HuH-7.5 (cell line): ENCODE measurements at places on chromosomes 5 and 9.

DNA sequence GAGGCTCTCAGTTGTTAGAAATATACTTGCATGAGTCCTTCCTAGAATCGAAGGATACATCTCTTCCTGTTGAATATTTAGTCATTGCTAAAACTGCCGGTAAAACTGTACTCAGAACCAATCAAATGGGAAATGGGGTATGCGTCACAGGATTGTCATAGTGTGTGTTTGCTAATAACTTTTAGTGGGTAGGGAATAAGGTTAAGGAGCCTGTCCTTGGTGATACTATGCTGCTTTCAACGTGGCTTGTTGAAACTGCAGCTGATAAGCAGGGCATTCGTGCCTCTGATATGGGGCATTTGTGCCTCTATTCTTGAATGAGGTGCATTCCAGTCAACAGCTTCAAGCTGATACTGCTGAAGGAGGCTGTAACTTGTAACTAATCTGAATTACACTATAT lies 26.6 kb downstream of the HABP4 start:
- no peak for DNase-seq

GRCh38 chr9:2526071-2526828 lies 95.3 kb upstream of the VLDLR start:
- no peak for DNase-seq

DNA sequence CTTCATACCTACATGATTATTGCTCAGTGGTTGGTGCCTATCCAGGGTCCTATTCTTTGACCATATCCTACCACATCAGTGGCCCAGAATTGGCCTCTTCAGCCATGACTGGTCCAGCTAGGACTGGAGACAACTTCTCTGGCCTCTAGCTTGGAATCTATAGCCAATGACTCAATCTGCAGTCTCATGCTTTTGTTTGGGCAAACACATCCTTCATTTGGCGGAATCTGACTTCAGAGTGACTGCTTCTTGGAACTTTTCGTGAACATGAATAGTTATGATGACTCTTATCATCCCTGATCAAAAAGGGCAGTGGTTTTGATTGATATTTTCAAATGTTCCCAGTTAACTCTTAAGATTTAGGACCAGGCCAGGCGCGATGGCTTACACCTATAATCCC lies 134.1 kb downstream of the PAPPA start:
- DNase-seq: no peak

GRCh38 chr9:93612796-93613154 lies 36.4 kb downstream of the PHF2 start:
- no peak for DNase-seq

DNA sequence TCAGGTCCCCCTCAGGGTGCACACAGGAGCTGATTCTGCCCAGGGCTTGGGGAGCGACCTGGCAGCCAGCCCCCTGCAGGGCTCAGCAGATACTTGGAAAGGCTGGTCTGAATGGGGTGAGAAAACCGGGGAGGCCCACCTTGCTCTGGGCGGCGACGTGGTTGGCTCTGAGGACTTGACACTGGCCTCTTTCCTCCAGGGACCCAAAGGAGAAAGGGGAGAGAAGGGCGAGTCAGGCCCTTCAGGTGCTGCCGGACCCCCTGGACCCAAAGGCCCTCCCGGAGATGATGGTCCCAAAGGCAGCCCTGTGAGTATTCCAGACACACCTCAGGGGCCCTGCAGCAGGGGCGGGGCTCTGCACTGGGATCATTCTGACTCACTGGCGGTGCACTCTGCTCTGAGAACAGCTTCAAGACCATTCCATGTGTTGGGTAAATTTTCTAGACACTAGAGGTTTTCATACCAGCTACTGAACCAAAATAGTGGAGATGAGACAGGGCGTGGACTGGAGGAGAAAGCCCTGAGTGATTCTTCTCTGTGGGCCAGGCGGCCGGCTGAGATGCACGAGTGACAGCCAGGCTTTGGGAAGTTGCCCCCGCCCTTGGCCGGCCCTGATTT lies 65.9 kb upstream of the FCN2 start:
- DNase-seq: no peak

DNA sequence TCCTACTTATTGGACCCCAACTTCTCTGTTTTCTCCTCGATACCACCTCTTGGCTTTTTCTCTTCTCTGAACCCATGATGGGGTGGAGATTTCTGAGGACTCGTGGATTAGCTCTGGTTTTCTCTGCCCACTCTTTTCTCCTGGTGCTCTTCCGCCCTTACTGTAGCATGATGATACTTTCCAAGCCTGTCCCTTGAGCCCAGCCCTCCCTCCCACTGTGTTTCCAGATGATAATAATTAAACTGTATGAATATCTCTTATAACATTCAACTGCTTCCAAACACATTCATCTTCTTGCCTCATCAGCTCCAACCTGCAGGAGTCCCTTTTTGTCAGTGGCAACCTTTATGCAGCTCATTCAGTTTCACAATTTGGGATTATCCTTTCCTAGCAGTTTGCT lies 494.2 kb upstream of the KLF4 start:
- DNase-seq: no peak

DNA sequence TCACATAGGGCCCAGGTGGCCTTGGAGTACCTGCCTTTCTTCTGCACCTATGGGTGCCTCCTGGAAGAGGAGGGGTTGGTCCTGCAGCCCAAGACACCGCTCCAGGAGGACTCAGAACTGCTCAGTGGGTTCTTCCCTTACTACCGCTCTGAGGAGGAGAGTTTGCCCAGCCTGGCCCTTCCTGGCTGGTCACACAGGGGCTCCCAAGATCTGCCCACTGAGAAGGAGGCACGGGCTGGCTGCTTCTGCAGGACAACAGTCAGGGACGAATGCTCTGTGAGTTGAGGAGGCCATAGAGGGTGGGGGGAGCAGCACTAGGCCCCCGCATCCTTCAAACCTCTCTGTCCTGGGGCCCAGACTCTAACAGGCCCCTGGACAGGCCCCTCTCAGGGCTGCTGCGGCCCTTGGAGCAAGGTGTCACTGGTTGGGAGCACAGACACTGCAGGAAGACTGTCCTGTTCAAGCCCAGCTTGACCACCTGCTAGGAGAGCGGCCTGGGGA lies 9.9 kb upstream of the SLC25A48 start:
- DNase-seq: no peak

DNA sequence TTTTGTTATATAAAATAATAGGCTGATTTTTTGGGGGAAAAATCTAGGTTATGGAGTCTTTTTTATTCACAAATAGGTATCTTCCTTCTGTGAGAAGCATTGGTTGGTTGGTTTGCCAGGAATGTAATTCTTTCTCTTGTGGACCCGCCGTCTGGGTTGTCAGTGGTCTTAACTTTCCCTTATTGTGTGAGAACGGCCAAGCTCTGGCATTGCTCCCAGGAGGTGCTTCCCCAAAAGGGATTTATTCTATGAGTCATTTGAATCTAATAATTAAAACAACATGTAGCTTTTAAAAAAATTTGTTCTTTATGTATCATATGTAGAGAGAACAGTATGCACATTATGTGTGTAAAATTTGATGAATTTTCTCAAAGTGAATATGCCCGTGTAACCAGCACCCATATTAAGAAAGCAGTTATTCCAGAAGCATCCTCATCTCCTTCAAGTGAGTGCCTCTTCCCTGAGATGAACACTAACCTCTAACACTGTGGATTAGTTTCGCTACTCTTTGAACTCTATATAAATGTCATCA lies 114.4 kb downstream of the MAST4 start:
- DNase-seq: no peak

DNA sequence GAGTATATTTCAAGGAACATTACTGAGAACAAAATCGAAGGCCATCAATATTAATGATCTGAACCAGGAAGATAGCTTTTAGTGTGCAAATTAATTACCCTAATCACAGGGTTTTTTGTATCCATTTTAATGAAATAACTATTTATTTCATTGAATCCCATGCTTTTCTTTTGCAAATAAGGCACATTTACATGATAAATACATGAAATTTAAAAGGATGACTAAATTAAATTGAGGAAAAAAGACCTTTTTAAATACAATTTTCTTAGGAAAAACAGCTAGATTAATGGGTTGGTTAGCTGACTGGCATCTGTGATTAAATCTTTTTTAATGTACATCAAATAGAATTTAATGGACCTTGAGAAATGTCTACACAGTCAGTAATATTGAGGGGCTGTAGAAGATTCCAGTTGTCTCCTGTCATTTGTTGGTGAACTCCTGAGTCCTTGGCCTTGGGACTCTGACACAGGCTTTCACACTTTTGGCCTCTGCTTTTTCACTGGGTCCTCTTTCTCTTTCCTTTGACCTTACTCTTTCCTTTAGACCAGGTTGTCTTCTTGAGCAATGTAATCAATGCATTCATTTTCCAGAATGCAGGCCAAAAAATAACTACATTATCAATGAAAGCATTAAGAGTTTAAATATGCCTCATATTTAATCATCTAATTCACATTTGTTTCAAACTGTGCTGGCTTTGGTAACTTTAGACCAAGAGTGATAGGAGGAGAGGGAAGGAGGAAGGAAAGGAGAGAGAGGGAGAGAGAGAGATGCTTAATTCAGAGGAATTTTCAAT lies 511.5 kb downstream of the ZNF608 start:
- DNase-seq: no peak

DNA sequence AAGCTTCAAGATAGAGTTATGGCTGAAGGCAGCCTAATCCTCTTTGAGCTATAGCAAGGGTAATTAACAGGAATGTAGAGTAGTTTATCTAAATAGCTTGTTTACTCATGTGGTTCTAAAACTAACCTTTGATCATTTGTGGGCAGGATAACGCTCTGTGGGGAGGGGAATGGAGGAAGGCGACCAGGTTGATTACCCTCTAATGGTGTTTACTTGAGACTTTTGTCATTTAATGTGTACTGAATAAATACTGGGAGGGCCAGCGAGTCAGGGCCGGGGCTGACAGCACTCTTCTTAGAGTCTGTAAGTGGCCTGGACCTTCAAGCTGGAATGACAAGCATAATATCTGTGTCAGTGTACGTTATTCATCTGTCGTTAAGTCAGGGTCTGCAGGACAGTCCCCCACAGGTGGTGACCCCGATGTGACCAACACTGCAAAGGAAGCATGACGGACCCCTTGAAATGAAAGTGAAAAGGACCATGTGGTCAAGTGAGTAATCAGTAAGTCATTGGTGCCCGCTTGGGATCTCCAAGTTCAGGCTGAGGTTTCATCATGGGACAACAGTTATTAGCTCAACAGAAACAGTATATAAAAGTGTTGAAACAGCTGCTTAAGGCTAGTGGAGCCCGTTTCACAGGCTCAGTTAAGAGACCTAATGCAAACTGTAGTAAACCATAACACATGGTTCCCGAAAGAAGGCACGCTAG lies 162.6 kb downstream of the CPLANE1 start:
- DNase-seq: no peak

DNA sequence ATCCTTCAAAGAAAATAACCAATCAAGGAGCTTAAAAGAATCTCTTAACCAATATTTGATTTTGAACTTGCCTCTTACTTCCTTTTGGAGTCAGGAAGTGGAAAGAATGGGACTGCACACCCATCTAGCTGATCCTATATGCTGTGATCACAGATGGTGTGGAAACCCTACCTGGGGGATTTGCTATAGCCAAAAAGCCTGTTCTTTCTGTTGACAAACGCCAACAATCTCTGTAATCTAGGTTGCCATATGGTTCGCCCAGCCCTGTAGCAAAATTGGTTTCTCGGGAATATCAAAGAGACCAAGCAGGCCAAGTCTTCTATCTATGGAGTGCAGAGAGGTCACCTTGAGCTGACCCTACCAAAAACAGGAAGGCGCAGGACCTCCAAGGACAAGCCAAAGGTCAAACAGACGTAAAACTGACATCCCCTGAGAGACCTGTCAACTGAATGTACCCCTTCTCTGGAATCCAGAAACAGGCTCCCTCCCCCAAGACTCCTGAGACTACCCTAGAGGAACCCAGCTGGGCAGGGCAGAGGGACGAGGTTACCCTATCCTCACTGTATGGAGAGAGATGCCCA lies 19.4 kb downstream of the NRG2 start:
- no peak for DNase-seq

DNA sequence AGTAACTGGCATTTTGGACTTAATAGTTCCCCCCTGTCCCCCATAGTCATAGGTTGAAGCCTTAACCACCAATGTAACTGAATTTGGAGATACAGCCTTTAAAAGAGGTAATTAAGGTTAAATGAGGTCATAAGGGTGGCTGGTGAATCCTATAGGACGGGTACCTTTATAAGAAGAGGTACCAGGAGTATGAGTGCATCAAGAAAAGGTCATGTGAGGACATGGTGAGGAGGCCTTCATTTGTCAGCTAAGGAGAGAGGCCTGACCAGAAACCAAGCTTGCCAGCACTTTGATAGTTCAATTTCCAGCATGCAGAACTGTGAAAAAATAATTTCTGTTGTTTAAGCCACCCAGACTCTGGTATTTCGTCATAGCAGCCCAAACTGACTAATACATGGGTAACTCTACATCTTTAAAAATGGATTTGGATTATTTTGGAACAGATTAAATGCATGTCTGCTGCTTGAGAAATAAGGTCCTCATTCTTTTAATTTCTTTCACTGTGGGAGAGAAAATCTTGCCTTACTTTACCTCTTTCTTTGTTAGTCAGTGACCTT lies 9.7 kb downstream of the RASA1 start:
- DNase-seq: no peak

DNA sequence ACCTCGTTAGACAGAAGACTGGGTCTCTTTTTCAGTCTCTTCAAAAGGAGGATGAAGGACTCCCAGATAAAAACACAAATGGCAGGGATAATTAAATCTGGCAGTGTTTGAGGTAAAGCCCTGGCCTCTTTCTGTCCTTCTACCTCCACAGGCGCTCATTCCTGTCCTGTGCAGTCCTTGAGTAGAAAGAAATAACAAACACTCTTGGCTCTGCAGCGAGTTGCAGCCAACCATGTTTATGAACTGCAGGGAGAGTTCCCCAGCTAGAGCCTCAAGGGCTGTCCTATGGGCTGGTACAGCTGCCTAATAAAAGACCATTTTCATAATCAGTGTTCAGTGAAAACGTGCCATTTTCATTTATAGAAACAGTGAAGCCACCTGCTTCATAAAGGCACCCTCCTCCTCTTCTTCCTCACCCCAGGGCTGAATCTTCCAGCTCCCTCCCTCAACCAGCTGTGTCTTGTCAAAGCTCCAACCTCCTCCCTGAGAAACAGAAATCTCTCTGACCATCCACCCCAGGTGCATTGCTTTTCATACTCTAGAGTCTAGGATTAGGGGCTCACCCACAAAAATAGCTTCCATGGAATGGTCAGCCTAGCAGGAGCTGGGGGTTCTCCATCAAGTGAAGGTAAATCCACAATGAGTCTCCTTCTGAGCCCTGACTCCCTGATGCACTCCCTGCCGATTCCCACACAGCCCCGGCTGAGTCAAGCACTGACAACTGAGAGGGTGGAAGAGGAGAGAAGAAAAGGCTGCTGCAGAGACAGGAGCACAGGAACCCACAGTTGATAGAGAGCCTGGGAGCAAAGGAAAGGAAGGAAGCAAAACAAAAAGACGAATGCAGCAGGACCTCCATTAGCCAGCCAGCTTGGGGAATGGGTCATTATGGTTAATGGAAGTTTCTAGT lies 150.7 kb downstream of the CMYA5 start:
- no peak for DNase-seq

DNA sequence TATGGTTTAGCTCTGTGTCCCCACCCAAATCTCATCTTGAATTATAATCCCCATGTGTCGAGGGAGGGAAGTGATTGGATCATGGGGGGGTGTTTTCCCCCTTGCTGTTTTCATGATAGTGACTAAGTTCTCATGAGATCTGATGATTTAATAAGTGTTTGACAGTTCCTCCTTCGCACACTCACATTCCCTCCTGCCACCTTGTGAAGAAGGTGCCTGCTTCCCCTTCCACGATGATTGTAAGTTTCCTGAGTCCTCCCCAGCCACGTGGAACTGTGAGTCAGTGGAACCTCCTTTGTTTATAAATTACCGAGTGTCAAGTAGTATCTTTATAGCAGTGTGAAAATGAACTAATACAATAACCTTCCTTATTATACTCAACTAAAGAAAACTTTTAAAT lies 24.3 kb upstream of the TEX10 start:
- no peak for DNase-seq
